ENCODE measurements at places on chromosomes 2 and 18. TPM values are rescaled to one million over a fixed set of nuclear protein-coding genes. Genes with fewer than 3 reads are reported as not detected.

GRCh38 chr2:159064446-159065301, 96.2 kb downstream of the TANC1 start:
- no peak for DNase-seq

- DNase-seq: no peak
These were observed 316.9 kb upstream of the THSD7B start for GRCh38 chr2:136448432-136448831.

GRCh38 chr2:71747559-71747958, 294.2 kb downstream of the DYSF start:
- DNase-seq: no peak

GRCh38 chr18:25061395-25061794, 290.6 kb downstream of the ZNF521 start:
- DNase-seq: no peak

- DNase-seq: no peak
These were observed 455.9 kb upstream of the SOX11 start for GRCh38 chr2:5236249-5236648.

DNA sequence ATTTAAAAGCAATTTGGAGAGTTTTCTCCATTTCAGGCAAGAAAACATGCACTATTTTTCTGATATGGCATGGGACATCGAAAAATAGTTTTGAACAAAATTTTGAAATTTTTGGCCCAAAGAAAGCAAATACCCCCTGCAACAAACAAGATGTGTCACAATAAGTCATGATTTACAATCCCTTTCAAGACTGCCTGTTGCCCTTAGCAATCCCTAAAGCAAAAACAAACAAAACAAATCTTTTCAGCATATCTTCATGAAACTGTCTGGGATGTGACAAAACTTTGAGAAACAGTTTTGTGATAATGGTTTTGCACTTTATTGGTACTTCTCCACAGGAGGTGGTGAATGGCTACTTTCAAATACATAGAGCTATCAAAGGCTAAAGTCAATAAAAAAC, 1888.7 kb upstream of the PIK3C3 start:
- DNase-seq: no peak

- no peak for DNase-seq
These were observed 872 bp downstream of the RDH14 start for GRCh38 chr2:18559531-18560030.

GRCh38 chr2:220077488-220077887, 450.1 kb downstream of the SLC4A3 start:
- DNase-seq: no peak

DNA sequence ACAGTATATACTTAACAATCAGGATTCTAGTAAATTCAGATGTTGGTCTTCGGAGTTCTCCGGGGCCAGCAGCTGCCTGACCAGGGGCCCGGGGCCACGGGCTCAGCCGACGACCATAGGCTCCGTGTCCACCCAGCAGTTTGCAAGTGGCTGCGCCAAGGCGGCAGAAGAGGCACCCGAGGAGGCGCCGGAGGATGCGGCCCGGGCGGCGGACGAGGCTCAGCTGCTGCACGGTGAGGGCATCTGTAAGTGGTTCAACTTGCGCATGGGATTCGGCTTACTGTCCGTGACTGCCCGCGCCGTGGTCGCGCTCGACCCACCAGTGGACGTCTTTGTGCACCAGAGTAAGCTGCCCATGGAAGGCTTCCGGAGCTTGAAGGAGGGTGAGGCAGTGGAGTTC, 136.3 kb downstream of the NUP35 start:
- no peak for DNase-seq

DNA sequence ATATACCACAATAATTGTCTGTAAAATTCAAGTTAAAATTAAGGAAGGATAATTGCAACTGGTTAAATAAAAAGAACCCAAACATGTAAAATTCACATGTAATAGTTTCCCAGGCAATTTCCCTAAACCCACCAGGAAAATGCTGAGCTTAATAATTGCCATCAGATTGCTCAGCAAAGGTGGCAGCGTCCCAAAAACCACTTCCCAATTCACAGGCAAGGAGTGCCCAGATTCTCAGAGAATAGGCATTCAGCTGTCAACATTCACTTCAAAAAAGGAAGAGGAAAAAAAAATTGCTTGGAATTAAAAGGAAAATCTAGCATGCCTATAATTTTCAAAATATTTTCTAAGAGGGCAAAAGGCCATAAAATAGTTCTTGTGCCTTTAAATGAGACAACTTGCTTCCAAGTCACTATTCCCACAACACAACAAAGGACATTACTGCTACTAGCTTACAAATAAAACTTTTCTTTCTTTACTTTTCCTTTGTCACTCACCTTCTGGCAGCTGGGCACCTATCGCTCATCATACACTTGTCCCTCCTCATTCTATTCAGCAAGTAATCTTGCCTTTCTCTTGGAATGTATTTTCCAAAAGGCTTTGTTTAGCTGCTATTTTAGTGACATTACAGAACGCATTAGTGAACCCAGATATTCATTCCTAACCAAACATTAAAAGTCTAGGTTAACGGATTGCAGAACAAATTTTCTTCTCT, 15.2 kb downstream of the SRBD1 start:
- DNase-seq: peak; percentile 52

DNA sequence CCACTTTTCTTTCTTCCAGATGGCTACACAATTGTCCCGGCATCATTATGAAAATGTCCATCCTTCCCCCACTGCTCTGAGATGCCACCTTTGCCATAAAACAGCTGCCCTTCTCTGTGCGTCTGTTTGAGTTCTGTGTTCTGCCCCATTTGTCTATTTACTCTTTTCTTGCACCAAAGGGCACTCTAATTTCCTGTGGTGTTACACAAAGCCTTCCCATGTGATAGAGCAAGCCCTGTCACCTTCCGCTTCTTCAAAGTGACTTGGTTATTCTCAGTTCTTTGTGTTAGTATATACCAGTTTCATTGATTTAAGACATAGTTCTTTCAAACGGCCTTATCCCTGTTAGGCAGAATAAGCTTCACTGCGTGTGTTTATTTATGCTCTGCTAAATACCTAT, 84.1 kb downstream of the FBXO15 start:
- no peak for DNase-seq

- DNase-seq: no peak
These were observed 820.8 kb downstream of the TDRD15 start for GRCh38 chr2:21944536-21944935.

GRCh38 chr2:128273469-128274081, 45.1 kb downstream of the HS6ST1 start:
- DNase-seq: peak; percentile 80

DNA sequence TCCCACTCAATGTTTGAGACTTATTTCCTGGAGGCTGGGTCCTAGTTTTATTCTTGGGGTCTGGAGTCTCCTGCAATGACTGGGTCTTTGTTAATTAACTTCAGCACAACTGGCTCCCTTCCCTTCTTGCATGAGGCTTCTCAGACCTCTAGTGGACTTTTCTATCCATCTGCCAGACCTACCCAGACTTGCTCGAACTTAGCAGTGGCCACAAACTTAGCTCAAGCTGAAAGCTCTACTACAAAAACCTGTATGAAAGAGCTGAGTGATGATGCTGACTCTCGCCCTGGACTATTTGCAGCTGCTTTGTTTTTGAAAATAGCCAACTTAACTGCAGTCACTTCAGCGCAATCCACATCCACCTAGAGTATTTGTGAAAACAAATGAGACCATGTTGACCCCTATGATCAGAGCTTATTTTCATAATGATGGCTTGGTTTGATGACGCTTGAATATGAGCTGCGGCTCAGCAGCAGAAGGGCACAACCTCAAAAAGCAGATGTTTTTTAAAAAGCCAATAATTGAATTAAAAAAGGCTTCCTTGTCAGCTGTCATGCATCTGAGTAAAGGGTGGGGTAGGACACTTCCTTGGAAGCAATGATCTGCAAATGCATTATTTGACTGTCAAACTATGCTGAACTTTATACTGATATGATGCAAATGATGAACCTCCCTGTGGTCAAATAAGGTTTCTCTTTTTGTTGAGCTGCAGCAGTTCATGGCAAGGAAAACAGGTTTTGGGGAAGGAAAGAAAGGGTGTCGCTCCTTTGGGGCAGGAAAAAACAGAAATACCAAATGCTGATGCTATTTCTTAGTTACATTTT, 10.6 kb upstream of the ANXA4 start:
- no peak for DNase-seq

GRCh38 chr2:73028841-73029240, 42.7 kb downstream of the SFXN5 start:
- DNase-seq: no peak

DNA sequence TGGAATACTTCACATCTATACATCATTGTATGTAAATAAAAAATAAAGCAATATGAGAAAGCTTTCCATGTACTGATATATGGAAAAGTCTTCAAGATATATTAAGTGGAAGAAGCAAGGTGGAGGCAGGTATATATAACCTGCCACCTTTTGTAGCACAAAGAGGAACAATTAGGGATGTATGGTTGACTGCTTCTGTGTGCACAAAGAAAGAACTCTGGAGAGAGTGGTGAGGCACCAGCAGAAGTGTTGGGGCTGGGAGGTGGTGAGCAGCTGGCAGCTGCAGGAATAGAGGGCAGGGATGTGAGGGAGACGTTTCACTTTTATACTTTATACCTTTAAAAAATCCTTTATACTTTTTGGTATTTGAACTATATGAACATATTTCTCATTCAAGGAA, 26.1 kb downstream of the KIF5C start:
- no peak for DNase-seq

GRCh38 chr2:2768476-2768875, 437.4 kb upstream of the MYT1L start:
- DNase-seq: no peak

GRCh38 chr2:56127463-56128152, 56.2 kb upstream of the CCDC85A start:
- no peak for DNase-seq

GRCh38 chr2:193668557-193669323, 1474.0 kb upstream of the TMEFF2 start:
- no peak for DNase-seq

GRCh38 chr18:10100941-10101701, 187.3 kb downstream of the VAPA start:
- no peak for DNase-seq

- DNase-seq: no peak
These were observed 683.0 kb downstream of the SLC4A3 start for GRCh38 chr2:220310451-220310861.

DNA sequence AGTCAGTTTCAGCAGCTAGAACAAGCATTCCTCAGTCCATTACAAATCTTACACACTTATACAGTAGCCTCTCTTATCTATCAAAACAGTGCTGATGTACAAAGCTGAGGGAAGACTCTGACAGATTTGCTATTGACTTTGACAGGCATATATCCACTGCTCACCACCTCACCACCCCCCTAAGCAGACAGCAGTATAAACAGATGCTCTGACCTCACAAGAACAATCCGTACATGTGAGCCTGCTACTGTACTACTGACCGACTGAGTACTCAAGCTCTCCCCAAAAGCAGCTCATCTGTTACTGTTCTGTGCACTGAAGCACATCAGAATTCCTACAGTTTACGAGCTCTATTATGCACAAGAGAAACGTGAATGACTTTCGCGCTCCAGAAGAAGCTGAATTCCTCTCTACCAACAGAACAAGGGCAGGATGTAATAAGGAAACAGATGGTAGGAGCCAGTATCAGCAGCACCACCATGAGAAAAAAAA, 95.6 kb upstream of the PDE1A start:
- no peak for DNase-seq

DNA sequence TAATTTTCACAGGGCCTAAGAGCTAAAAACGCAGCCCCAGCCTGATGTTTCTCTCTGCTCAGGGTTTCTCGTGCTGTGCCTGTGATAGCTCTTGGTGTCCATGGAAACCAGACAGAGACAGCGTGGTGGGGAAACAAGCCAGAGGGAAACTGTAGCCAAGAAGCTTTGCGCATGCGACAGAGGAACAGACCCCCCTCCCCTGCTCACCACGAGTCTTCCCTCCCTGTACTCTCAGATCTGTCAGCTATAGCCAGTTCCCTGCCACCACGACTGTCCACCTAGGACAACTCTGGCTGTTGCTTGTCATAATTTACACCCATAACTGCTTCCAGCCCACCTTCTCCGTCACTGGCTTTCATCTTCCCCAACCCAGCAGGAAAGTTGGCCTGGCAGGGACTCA, 13.2 kb upstream of the DNAJC27 start:
- DNase-seq: peak; percentile 32

DNA sequence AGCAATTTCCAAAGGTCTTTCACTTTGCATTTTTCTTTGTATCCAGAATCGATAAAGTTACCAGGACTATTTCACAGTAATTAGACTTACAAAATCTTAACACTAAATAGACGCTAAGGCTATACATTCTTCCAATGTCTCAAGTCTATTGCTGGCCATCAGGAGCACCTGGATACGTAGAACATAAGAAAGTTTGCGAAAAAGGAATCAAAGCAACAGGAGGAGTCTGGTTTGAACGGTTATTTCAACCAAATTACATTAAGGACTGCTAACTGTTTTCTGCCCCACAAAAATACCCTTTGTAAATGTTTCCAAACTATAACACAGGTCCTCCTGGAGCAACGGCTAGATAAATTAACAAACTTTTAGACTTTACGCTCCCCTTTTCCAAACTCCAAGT, 1.4 kb upstream of the HNRNPA3 start:
- DNase-seq: no peak

- DNase-seq: peak; percentile 76
These were observed 310.7 kb downstream of the TNS1 start for GRCh38 chr2:217691920-217692666.

C18orf54 gene
- total RNA-seq: 0.29 TPM

CYP20A1 gene
- total RNA-seq: 15.5 TPM

R3HDM1 gene
- 12.0 TPM for total RNA-seq

TUBA3E gene
- not detected for total RNA-seq

YIPF4 gene
- total RNA-seq: 14.7 TPM

SFT2D3 gene
- total RNA-seq: 14.7 TPM

XDH gene
- 1.2 TPM for total RNA-seq
